ENCODE measurements at places on chromosomes 4 and X.

- no peak for DNase-seq
These were observed 83.2 kb upstream of the ARHGAP24 start for GRCh38 chr4:85391589-85392410.

- no peak for DNase-seq
These were observed 1131.6 kb upstream of the PCDH7 start for GRCh38 chr4:29588617-29589016.

DNA sequence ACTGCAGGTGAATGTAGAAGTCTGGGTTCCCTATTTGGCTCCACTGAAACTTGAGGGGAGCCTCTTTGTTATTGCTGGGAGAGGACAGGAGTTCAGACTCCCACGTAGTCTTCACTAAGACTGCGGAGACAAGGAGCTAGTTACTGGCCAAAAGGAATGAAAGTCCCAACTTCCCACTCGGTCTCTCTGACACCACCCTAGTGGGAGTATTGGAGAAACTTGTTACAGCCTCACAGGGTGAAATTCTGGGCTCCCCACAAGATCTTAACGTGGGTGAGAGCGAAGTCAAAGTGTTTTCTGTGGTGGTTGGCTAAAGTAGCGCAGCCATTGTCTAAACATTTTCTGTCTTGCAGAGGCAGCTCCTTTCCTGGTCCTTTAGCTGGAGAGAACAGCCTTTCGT is 13.5 kb downstream of the MYOZ2 start:
- DNase-seq, result no peak

DNA sequence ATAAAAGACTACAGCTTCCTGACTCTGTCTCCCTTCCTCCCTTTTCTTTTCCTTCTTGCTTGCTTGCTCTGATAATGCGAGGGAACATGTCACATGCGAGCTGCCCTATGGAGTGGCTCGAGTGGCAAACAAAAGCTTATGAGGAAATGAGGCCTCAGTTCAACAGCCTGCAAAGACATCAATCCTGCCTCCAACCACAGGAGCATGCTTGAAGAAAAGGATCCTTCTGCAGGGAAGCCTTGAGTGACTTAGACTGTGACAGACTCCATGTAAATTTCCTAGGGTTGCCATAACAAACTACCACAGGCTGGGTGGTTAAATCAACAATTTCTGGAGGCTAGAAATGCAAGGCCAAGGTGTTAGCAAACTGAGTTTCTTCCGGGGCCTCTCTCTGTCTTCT is 152.5 kb downstream of the NR3C2 start:
- DNase-seq, result no peak

DNA sequence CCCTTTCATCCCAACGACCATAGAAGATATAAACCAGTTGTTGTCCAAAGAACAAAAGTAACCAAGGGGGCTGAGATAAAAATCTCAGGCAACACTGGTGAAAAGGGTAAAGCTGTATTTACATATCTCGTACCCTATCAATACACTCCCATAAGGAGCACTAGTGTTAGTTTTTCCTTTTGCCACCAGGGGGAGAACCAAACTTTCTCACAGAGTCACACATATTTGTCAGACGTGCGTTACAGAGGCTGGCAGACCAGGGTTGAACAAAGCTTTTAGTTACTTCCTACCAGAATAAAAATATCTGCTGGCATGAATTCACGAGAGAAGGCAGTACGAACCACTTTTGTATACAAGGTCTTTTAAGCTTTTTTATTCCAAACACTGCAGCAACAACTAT is 88.3 kb downstream of the AMELX start:
- DNase-seq, result no peak

- DNase-seq, result no peak
These were observed 676.1 kb upstream of the ATOH1 start for GRCh38 chr4:93152491-93152890.

GRCh38 chrX:130793975-130794374 is 109.0 kb downstream of the ENOX2 start:
- no peak for DNase-seq

DNA sequence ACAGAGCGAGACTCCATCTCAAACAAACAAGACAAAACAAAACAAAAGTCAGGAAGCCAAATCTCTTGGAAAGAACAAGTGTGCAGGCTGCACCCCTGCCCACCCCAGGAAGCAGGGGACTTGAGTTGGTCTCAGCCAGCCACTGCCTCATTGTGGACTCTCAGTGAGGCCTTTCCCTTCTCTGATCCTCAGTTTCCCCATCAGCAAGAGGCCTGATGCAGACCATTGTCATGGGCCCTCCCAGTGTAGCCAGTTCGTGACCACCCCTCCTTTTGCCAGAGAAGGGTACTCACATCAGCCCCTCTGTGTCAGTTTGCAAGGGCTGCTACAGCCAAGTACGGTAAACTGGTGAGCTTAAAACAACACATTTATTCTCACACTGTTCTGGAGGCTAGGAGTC is 48.9 kb upstream of the MAMLD1 start:
- no peak for DNase-seq

- no peak for DNase-seq
These were observed 22.2 kb upstream of the CAMK2D start for GRCh38 chr4:113783701-113784100.

DNA sequence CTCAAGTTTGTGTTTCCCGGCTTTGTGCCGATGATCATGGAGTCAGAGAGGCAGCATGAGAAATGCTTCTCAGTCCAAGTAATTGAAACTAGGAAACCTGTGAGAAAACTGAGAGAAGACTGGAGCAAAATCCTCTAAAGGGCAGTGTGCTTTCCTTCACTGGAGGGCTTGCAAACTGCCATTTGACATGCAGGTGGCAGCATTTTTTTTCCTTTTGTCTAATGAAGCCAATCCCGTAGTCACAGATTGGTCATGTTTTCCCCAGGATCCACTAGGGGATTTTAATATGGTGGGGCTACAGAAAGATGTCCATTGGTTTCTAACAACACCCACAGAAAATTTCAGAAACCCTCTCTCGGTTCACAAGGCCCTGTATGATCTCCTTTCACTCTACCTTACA is 117.4 kb upstream of the NUDT10 start:
- DNase-seq, result no peak

DNA sequence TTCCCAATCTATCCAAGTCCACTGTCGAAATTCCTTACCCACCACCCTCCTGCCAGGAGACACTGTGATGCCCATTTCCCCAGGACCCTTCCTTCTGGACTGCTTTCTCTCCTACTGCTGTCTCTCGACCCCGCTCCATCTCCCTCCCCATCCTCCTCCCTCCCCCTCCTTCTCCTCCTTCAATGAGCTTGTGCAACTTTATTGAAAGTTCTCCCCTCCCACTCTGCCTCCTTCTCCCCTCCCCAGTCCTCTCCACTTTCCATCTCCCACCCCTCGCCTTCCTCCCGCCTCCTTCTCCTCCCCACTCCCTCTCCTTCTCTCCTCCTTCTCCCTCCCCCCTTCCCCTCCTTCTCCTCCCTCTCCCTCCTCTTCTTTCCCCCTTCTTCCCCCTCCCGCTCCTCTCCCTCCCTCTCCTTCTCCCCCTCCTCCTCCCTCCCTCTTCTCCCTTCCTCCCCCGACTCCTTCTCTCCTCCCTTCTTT is 116.6 kb upstream of the FAT1 start:
- no peak for DNase-seq

- DNase-seq, result no peak
These were observed 483.7 kb upstream of the INTU start for GRCh38 chr4:127149086-127149485.

GRCh38 chrX:115968436-115969252 is 201.9 kb upstream of the AGTR2 start:
- DNase-seq, result peak; percentile 77

DNA sequence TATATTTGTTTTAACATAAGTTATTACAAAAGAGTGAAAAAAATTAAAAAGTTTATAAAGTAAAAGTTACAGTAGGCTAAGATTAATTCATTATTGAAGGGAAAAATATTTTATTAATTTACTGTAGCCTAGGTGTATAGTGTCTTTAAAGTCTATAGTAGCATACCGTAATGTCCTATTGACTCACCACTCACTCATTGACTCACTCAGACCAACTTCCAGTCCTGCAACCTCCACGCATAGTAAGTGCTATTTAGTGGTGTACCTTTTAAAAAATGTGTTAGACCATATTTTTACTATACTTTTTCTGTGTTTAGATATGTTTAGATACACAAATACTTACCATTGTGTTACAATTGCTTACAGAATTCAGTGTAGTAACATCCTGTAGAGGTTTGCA is 841.1 kb downstream of the CENPC start:
- DNase-seq, result no peak

GRCh38 chrX:72536542-72536941 is 36.1 kb downstream of the HDAC8 start:
- no peak for DNase-seq

DNA sequence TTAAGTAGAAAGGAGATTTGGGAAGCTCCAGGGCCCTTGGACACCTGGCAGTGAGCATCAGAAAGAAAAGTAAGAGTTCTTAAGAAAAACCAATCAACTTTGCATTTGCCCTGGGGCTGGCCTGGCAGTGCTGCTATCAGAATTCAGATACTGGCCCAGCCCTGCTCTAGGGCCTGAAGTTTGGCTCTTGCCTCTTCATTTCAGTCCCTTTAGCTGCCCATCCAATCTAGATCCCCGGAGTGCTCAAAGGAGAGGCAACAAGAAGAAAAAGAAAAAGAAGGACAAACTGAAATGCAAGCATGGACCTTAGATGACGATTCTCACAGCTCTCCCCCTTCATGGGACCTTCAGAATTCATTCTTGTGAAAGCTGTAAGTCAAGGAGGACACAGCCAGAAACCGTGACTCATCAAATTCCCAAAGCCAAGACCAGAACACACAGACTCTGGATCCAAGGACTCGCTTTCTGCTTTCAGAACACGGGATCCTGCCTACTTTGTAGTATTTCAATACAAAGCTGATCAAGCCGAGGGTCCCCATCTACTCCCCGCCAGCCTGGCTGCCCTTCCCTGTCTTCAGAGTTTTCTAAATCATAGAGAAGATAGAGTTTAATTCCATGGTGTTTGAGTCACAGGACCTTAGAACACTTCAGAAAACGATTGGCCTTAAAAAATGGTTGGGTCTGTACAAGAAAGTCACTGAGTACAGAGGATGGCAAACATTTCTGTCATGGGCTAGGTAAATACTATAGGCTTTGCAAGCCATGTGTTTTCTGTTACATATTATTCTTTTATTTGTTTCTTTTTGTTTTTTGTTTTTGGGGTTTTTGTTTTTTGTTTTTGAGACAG is 103.7 kb downstream of the RBM47 start:
- DNase-seq, result no peak

DNA sequence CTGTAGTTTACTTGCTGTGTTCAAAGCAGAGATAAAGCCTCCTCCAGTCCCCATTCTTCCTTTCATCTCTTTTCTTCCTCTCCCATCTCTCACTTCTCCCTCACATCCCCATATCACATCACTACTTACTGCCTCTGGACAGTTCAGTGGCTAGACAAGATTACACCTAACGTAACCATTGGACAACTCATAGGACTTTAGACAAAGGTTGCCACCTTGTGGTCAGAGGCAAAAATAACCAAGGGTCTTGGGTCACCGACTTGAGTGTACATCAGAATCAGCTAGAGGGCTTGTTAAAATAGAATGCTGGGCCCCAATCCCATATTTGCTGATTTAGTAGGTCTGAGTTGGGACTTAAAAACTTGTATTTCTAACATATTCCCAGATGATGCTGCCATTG is 109.3 kb upstream of the DGKK start:
- no peak for DNase-seq

- no peak for DNase-seq
These were observed 41.8 kb downstream of the PHEX start for GRCh38 chrX:22073928-22074327.

DNA sequence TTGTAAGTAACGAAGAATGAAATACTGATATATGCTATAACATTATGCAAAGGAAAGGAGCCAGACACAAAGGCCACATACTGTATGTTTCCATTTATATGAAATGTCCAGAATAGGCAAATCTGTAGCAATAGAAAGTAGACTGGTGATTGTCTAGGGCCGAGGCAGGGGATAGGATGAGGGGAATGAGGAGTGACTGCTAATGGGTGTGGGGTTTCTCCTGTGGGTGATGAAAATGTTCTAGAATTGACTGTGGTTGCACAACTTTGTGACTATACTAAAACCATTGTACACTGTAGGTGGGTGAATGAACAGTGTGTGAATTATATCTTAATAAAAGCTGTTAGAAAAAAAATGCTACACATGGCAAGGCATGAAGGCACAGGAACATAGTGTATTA is 19.9 kb upstream of the SUPT20HL1 start:
- DNase-seq, result no peak

DNA sequence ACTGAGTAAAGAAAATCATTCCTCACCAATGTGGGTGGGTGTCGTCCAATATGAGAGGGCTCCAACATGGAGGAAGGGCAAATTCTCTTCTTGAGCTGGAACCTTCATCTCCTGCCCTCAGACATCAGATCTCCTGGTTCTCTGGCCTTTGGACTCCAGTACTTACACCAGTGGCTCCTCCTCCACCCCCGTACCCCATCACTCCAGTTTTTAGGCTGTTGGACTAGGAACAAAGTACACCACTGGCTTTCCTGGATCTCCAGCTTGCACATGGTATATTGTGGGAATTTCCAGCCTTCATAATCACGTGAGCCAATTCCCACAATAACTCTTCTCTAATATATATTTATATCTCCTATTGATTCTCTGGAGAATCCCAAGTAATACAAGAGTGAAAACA is 196.9 kb downstream of the PDHA2 start:
- DNase-seq, result no peak

DNA sequence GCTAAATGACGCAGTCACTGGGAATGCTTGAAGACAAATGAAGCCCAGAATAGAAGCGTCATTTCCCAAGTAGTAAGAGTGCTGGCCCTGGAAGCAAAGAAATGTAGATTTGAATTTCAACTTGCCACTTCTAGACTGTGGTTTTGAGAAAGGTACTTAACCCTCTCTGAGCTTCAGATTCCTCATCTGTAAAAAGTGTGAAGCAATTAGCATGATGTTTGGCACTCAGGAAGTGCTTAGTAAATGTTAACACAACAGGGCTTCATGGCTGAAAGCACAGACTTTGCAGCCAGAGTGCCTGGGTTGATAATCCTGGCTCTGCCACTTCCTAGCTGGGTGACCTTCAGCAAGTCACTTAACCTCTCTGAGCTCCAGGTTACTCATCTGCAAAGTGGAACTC is 147.4 kb upstream of the RPS6KA3 start:
- no peak for DNase-seq

GRCh38 chr4:119130365-119131065 is 5.1 kb upstream of the MYOZ2 start:
- DNase-seq, result no peak

DNA sequence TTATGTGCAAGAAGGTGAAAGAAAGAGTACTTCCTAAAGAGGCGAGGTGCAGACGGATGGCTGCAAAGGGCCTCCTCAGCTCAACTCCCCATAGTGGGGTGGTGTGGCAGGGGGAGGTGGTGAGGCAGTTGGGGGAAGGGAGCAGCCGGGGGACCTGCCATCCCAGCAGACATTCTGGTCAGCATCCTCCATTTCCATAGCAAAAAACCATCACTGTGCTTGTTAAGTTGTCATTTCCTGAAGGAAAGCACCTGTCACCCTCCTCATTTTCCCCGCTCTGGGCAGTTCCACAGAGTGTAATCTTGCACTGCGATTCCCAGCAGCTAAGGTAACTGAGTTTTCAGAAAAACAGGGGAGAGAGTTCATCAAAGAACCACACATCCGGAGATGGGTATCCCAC is 51.5 kb downstream of the TSPAN5 start:
- no peak for DNase-seq

All from dorsolateral prefrontal cortex (tissue), 122 donors.